ENCODE measurements at places on chromosomes 16 and 17.

DNA sequence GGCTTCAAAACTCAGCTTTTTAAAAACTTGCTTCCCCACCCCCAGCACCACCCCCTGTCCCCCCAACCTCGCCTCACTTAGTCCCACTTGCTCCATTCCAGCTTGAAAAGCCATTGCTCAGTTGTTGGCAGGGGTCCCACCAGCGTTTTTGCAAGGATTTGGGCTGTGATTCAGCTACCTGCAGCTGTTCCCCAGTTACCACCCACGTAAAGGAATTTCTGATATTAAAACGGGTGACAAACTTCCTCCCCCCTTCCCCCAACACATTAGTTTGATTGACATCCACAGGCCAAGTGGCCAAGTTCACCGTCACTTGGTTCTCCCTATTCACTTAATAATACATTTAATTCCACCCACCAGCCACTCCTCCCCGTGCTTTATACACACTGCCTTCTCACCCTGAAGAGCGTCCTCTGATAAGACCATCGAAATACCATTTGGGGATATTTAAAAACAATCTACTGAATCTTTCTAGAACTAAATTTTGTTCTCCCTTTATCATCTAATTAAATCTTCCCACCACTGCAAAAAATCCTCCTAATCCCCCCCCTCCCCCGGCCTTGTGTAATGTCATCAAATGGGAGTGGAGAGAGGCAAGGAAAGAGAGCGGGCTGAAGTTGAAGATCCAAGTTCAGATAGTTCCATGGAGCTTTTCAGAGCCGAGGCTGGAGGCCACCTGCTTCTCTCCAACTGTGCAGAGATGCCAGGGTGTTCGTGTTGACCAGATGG is 55.1 kb downstream of the SOX9 start:
- DNase-seq: no peak

DNA sequence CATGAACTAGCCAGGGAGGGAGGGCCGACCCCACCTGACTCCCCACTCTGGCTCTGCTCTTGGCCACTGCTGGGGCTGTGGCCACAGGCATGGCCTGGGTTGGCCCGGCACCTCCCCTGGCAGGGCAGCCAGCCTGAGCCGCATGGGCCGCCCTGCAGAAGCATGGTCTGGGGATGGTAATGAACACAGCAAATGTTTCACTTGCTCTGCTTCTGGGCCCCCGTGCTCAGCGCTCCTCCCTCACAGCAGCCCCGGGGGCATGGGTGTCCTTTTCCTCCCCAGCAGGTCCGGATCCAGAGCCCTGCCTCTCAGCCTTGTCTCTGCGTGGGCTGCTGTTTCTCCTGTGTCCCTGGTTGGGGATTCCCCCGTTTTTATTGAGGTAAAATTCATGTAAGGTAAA is 30.9 kb upstream of the KCNJ12 start:
- no peak for DNase-seq

DNA sequence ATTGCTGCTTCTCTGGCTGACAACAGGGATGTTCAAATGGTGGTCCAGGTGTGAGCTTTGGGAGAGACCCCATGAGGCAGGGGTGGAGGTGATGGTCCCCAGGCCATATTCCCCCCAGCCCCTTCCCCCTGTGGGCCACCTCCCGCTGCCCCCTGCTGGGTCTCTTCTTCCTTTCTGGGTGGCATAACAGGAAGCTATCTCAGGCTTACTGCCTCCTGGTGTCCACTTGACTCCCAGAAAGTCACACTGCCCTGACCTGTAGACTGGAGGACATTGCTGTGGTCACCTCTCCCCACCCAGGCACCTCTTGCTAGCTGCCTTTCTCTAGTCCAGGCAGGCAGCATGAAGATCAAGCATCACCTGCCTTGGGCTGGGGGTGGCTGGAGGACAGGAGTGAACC is 46.4 kb upstream of the PLCG2 start:
- no peak for DNase-seq

DNA sequence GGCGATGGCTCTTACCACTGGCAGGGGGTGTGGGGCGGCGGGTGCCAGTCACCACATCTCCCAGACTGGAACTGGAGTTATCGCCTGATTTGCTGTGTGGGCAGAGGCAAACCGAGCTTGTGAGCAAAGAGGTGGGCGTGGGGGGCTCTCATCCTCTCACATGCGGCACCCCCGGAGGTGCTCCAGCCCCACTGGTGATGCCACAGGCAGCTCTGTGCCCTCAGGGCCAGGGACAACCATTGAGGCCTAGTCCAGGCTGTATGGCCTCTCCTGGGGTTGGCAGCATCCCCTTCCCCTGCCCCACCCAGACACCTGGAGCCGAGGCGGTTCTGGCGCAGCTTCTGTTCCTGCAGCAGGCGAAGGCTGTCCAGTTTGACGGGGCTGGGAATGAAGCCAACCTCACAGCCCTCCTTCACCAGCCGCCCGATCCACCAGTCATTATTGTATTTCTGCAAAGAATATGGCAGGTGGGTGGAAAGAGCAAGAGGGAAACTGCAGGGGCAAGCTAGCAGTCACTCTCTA is 10.9 kb downstream of the CACNB1 start:
- DNase-seq: no peak

- DNase-seq: no peak
Observed at GRCh38 chr16:69840975-69841374, 78.8 kb downstream of the WWP2 start.

Measured in NCI-H1417 treated with DMSO at 0.1 percent for 48 hours (cell line).